ENCODE measurements at places on chromosomes 13 and 19.

- DNase-seq: no peak
Measured at GRCh38 chr13:80548915-80549314, 208.0 kb upstream of the SPRY2 start.

DNA sequence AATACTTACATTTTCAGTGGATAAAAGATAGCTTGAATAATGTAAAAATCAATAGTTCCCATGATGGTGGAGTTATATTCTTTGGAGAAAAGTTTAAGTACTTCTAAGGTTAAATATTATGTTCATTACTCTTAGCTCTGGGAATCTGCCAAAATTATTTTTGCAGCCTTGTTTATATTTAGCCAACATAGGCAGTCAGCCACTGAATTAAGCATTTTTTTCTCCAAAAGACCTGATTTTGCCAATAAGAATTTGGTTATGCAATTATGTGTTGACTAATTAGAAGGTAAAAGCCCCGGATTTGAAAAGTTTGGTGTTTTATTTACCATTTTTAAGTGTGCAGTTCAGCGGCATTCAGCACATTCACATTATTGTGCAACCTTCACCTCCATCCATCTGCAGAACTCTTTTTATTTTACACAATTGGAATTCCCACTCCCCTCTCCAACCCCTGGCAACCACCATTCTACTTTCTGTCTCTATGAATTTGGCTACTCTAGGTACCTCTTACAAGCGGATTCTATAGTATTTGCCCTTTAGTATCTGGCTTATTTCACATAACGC lies 90.1 kb upstream of the C1QTNF9B start:
- no peak for DNase-seq

GRCh38 chr19:5156231-5156986 lies 184.2 kb downstream of the PTPRS start:
- no peak for DNase-seq

DNA sequence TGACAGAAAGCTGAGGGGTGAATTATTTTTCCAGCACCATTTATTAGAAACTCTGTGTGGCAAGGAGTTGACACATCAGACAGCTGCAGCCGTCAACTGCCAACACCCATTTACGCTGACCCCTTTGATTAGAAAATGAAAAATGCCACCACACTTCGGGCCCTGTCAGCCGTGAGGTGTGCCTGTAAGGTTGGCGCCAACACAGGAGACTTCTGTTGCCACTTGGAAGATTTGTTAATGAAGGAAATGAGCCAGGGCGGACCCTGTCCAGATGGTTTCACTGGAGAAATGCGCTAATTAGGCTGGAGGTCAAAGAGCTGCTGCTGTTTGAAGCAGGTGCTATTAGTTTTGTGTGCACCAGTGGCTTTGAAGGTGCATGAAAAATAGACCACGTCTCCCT lies 297.5 kb downstream of the MTUS2 start:
- DNase-seq: no peak

GRCh38 chr19:18865973-18866799 lies 29.8 kb downstream of the CERS1 start:
- peak; percentile 79 for DNase-seq

DNA sequence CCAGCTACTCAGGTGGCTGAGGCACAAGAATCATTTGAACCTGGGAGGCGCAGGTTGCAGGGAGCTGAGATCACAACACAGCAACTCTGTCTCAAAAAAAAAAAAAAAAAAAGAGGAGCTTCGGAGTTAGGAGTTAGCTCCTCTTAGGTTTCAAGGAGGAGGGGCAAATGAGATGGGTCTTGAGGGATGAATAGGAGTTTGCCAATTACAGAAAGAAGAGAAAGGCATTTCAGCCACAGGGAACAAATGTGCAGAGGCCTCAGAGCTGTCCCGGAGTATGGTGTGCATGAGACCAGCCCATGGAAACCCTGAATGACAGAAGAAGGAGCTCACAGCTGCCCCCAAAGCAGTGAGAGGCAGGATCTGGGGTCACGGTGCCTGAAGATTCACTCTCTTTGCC lies 24.6 kb downstream of the TLE2 start:
- DNase-seq: no peak

DNA sequence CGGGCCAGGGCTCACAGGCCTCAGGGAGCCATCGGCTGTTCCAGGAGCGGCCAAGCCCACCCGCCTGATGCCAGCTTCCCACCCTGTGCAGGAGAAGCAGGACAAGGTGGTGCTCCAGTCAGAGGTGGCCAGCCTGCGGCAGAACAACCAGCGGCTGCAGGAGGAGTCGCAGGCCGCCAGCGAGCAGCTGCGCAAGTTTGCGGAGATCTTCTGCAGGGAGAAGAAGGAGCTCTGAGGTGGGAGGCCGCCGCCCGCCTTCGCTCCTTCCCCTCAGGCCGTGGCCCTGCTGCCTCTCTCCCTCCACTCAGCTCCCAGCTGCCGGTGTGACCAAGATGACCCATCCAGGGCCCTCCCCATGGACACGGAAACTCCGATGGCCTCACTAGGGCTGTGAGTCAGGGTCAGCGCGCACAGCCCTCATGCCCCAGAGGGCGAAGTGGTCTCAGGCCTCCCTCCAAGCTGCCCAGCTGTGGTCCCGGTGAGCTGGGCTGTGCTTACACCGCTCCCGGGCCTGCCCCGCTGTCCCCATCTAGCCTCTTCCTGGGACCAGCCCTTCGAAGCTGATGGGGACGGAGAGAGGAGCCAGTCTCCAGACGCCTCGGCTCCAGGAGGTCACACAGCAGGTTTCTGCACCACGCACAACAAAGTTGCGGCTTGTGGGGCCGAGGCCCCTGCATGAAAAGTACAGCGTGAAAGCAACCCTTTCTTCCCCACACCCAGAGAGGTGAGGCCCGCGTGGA lies 17.8 kb downstream of the DPF1 start:
- no peak for DNase-seq

GRCh38 chr19:16381756-16382401 lies 57.3 kb downstream of the KLF2 start:
- no peak for DNase-seq

DNA sequence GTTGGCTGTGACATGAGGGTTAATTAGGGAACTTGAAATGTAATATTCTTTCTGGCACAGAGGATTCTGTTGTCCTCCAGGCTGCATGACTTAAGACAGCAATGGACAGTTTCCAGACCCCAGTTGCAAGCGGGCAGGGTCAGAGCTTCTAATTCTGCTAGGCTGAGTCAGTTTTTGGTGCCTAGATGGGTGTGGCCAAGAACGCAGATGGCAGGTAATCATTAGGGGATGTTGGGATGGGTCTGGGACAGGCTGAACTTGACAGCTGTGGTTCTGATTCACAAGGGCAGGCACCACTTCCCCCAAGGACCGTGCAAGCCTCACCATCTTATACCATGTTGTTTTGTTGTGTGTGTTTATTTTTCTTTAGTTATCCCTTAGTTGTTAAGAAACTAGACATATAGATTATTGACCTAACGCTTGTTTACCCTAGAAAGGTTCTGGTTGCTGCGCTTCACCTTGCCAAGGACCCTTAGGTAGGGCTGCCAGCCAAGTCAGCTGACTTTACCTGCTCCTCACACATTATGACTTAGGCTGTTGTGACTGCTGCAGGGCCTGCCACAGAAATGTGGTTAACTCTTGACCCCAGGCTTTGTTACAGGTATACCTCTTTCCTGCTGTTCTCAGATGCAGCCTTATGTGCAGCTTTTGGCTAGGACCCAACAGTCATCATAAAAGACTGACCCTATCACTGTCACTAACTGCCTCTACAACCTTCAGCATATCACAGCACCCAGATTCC lies 117.7 kb upstream of the KLF12 start:
- DNase-seq: no peak

DNA sequence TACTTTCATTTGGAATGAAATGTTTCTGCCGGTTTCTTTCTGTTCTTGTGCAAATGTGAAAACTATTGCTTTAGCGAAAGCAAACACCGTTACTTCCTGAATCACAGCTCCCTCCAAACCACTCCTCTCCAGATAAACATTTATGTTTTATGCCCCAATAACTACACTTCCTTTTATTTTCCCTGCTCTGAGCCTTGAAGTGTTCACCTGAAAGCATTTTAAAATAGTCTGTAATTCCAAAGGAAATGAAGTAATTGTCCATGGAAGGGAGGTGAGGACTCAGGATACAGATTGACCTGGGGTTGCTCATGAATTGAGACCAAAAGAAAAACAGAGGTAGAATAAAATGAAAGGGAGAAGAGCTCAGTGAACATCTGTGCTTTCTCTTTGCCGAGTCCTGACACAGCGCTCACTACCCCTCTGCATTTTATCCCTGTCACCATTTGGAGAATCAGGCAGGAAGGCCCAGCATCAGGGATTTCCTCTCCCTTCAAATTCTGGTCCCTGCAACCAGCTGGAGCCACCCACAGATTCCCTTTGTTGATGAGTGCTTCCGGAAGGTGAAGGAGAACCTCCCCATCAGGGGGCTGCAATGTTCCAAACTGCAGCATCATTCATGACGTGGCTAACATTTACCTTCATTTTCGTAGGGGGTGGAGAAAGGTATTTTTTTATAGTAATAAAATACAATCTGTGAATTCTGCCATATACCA lies 171.9 kb downstream of the ITGBL1 start:
- DNase-seq: no peak

DNA sequence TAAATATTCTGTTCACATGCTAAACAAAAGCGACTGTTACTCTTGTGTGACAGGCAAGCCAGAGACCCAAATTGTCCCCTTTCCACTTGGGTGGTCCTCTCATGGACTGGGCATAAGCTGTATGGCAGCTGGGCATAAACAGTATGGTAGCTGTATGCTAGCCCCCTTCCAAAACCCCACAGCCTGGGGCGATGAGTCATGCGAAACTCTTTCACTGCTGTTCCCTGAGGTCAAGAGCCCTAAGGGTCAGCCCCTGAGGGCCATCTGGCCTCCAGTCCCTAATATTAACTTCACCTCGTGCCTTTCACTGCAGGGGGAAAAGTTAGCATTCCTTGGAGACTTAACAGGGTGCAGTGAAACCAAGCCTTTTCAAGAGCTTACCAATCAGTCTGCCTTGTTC lies 45.6 kb upstream of the ZNF562 start:
- no peak for DNase-seq

- DNase-seq: no peak
Measured at GRCh38 chr19:46239193-46240024, 9.9 kb downstream of the IGFL1 start.

- no peak for DNase-seq
Measured at GRCh38 chr13:77507931-77508776, 27.4 kb upstream of the SCEL start.

GRCh38 chr13:72317346-72318109 lies 409.9 kb downstream of the MZT1 start:
- DNase-seq: no peak

DNA sequence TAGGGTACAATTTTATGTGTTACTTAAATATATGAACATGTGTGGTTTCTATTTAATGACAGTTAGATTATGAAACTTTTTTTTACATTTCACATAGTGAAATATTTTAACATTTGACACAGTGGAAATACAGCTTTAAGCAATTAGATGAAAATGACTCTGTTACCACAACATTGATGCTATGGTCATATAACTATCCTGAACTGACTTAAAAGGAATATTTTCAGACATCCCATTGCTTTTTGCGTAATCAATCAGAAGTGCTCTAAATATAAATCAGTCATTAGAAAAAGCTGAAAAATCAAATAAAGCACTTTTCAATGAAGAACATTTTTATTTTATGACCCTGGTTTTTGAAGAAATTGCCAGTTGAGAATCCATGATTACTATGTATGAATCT lies 80.3 kb downstream of the UFM1 start:
- DNase-seq: no peak

DNA sequence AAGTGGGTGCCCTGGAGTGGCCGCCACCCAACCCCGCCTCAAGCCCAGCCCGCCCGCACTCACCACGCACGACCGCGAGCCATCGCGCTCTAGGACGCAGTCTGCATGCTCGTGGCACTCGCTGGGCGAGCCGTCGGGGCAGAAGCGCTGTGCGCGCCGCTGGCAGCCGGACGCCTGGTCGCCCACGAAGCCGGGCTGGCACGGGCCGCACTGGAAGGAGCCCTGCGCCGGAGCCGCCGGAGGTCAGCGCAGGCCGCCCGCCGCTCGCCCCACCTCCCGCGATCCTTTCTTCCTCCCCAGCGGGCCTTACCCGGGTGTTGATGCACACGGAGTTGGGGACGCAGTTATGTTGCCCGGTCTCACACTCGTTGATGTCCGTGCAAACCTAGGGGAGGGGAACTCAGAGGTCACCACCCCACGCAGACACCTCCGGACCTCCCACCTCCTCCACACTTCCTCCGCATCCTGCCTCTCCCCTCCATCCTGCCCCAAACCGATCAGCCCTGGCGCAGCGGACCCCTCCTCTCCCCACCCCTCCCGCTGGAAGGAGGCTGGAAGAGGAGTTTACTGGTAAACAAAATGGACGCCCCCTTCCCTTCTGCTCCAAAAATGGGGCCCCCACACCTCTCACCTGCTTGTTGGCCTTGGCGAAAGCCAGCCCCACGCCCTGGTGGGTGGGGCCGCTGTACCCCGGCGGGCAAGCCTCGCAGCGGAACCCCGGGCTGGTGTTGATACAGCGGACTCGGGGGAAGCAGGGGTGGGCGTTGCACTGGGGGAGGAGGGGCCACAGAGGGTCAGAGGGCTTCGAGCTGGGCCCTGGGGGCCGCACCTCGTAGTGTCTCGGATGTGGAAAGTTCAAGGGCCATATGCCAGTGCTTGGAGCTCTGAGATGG lies 2.3 kb downstream of the COMP start:
- no peak for DNase-seq

- DNase-seq: no peak
Measured at GRCh38 chr13:44271915-44272341, 101.7 kb upstream of the SERP2 start.

GRCh38 chr13:107461751-107462150 lies 753.6 kb downstream of the LIG4 start:
- no peak for DNase-seq

DNA sequence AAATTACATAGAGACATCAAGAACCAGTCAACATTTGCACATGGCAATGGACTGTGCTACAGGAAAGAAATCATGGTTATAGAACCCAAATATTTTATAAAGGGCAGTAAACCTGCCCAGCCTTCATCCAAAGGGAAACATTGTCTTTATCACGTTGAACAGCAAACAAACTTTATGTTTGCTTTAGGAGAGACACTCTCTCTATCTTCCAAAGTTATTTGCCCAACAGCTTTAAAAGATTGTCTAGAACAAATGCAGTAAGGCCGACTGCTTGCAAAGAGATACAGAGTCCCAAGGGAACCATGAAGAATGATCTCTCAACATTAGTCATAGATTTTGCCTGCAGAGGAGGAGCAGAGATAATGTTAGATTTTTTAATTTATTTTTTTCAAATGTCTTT lies 1323.5 kb upstream of the SLC10A2 start:
- no peak for DNase-seq

DNA sequence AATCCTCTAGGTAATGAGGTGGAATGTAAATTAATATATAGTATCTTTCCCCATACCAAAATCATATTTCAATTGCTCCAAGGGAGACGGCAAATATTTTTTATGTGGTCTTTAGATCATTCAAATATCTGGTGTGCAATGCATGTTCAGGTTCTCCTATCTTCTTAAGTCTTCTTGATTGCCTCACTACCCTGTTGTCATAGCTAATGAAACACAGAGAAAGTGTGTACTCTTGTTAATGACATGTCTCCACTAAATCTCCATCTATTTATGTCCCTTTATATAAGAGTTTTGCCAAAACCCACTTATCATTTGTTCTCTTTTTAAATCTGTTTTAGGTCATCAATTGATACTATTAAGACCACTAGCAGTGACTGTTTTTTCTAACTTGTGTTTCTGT lies 6.6 kb downstream of the STARD13 start:
- no peak for DNase-seq

GRCh38 chr13:38693641-38694040 lies 6.8 kb downstream of the FREM2 start:
- DNase-seq: no peak
